ENCODE measurements at places on chromosomes 5 and 9.

GRCh38 chr5:65778126-65778525 is 56.1 kb downstream of the NLN start:
- DNase-seq: no peak

DNA sequence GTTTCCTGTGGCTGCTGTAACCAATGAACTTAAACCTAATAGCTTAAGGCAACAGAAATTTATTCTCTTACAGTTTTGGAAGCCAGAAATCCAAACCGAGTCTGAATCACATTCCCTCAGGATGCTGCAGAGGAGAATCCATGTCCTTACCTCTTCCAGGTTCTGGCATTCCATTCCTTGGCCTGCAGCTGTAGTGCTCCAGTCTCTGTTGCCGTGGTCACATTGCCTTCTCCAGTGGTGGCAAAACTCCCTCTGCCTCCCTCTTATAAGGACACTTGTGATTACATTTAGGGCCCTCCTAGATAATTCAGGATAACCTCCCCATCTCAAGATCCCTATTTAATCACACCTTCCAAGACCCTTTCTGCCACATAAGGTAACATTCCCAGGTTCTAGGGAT is 88.7 kb upstream of the SHB start:
- no peak for DNase-seq

- no peak for DNase-seq
Measured at GRCh38 chr9:7560669-7561305, 238.8 kb downstream of the DMAC1 start.

GRCh38 chr9:86591472-86591871 is 237.3 kb upstream of the TUT7 start:
- no peak for DNase-seq

DNA sequence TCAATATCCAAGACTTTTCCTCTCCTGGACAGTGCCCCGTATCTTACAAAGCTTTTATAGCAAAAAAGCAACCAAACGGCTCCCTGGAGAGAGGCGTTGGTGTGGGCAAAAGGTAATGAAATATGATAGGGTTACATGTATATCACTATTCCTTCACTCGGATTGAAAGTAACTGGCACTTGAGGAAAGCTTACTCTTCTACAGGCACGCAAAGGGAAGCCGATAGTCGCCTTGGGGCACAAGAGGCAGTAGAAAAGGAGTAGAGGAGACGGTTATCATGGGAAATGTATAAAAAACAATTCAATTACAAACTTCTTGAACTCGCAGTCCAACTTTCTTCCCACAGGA is 1.1 kb downstream of the DIAPH1 start:
- no peak for DNase-seq

DNA sequence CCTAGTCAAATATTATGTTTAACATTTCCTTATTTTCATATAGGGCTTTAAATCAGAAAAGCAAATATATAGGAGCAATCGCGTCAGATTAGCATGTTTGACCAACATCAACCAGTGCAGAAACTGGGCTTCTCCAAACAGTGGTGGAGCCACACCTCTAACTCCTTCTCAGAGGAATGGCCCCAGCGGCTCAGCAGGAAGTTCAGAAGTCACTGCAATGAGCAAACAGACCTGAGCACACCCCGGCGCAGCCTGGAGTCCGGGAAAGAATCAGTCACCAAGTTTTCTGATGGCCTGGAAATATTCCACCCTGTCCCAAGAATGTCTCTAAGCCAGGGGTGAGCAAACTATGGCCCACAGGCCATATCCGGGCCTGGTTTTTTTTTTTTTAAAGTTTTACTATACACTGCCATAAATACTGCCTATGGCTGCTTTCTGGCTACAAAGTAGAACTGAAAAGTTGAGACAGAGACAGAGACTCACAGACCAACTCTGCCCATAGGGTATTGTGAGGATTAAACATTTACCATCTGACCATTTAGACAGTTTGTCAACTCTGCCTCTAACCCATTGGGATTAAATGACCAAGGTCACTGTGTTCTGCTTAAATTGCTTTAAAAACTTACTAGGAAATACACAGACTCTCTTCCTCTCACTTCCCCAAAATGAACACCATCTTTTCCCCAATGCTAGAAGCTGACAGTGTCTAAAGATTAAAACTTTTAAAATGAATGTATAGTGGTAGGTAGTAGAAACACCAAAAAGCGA is 5.4 kb downstream of the GOLM1 start:
- DNase-seq: no peak

- DNase-seq: no peak
Measured at GRCh38 chr9:37609735-37610397, 17.5 kb upstream of the TOMM5 start.

DNA sequence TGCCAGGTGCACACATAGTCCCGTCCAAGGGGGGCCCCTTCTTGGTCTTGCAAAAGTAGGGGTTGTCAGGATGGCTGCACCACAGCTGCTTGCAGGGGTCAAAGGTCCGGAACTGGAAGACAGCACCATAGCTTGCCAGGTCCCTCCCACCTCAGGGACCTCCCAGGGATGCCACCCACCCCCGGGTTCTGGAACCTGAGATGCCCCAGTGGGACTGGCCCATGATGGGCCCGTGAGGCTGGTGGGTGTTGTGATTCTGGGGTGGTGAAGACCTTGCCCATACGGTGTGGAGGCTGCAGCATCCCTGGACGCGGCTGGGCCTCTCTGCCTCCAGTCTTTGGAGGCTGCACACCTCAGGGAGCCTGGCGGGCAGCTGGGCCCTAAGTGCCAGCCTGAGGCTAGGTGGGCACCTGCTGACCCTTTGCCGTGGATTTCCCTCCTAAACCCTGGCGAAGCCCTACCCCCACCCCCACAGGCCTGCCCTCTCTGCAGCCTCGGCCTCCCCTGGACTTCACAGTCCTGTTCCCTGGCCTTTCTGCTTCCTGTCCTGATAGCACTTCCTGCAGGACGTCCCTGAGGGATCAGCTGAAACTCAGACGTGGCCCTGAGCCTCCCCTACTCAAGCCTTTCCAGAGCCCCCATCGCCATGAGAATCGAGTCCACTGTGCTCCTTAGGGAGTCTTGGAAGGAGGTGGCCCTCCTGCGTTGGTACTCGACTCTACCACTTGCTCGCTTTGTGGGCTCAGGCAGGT is 92.1 kb downstream of the ZNF354C start:
- no peak for DNase-seq

DNA sequence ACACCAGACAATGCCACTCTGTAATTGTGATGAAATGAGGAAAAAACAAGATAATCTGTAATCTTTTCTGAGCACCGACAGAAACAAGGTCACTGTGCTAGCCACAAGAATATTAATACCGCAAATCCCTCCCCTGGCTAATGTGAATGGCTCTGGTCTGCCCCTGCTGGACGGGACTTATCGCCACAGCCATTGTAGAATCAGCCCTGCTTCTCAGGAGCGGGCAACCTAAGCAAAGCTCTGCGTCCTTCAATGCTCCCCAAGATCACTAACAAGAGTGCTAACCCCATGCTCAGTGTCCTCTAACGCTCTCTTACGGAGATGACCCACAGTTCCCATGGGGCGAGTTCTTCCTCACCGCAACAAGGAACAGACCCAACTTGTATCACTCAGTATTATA is 42.7 kb downstream of the OR2V1 start:
- DNase-seq: no peak

- DNase-seq: no peak
Measured at GRCh38 chr5:33212900-33213299, 227.9 kb upstream of the TARS1 start.

DNA sequence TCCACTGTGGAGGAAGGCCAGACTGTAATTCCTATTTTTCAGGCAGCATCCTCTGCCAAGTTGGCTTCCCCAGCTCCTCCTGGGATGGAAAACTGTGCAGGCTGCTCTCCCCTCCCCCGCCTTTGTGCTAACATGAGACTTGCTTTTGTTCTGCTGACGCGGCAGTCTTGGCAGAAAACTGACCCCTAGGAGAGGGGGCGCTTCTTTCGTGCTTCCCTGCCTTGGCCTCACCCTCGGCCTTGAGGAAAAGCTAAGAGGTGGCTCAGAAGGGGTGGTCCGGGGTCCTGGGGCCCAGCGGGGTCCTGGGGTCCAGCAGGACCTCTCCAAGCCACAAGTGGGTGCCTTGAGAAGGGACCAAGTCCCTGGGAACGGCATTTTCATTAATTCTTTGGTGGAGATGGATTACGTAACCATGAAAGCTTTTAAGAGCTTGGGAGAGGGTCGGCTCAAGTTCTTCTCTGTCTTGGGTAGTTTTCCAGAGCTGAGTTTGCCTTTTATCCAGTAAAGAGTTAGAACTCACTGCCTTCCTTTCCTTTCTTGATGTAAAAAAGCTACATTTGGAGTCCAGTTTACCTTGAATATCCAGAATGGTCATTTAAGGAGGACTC is 51.0 kb downstream of the SH3PXD2B start:
- DNase-seq: no peak
